COR-L47 (cell line): ENCODE measurements at places on chromosomes 2 and 18.

DNA sequence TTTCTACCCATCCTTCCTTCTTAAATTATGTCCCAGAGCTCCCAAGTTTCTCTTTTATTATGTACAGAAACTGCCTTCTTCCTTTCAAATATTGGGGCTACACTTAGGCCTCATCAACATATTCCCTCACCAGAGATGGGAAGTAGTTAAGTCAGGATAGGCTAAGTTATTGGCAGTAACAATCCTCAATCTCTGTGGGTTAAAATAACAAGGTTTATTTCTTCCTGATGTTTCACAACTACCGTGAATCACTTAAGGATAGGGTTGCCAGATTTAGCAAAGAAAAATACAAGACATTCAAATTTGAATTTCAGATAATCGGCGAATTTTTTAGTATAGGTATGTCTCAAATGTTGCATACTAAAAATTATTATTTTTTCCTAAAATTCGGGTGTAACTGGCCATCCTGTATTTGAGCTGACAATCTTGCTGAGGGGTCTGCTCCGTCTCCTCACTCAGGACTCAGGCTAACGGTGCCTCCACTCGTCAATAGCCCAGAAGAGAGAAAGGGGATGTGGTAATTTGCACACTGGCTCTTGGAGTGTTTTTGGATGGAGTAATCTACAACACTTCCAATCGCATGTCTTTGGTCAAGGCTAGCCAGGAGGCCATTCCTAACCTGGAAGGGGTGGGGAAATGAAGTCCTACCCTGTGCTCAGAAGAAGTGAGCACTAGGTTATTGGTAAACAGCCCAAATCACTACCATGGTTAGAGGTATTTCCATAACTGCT, 91.7 kb downstream of the ACTR3 start:
- DNase-seq = no peak

GRCh38 chr2:129253461-129253812, 726.0 kb upstream of the RAB6C start:
- DNase-seq = peak; percentile 1

- no peak for DNase-seq
Measured at GRCh38 chr18:38052879-38053590, 487.4 kb upstream of the CELF4 start.

- DNase-seq = no peak
Measured at GRCh38 chr2:26757873-26758789, 6.0 kb upstream of the SLC35F6 start.

- no peak for DNase-seq
Measured at GRCh38 chr2:100861340-100861739, 41.4 kb downstream of the NPAS2 start.

DNA sequence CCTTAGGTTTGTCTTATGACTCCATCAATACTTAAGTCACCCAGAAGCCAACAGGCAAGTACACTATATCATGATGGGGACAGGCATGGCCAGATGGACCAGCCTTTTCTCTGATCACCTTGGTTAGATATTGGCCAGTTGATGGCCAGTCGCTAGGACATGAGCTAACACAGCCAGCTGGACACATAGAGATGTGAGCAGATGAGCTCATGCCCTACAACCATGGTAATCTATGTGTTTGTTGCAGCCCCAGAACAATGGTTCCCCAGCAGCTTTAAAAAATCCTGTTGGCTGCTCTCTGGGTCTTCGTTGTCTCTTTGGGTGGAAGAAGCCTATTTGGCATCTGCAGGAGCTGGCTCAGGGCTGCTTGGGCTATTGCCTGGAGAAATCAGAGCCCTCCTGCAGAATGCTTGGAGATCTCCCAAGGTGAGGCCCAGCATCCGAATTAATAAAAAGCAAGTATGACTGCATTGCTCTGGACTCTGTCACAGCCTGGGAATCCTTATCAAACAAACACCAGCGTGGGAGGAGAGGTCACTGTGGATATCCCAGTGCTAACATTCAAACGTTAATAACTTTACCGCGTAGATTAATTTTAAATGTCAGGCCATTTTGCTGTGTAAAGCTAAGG, 62.3 kb upstream of the KLHL29 start:
- no peak for DNase-seq

- DNase-seq = no peak
Measured at GRCh38 chr2:26572591-26572990, 68.6 kb downstream of the CIB4 start.

DNA sequence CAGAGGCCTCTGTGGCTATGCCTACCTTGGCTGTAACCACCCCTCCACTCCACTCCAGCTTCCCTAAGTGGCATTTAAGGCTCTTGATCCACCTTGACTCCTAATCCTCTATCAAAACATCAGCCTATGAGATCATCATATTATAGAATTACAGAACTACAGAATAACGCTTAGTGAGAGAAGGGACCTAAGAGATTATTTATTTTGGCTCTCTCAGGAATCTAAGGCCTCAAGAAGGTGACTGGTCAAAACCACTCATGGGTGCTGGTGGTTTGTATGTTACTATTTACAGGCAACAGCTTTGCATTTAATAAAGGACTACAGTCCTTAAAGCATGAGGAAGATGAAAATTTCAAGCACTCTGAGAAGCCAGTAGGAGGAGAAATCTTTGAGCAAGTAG, 118.8 kb downstream of the FSHR start:
- DNase-seq = no peak

DNA sequence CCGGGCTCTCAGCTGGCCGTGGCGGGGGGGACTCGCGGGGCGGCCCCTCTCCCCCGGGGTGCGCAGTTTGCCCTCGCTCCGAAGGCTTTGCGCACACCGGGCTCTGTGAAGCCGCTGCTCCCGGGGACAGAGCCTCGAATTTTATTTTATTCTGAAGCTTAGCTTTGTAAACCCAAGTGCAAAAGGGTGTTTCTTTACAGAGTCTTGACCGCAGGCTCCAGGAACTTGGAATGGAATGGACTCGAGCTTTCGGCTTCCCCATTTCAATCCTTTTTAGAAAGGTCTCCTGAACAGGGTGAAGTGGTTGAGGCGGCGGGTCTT, 2.0 kb downstream of the GALR1 start:
- no peak for DNase-seq

- no peak for DNase-seq
Measured at GRCh38 chr2:172455121-172455515, 27.7 kb downstream of the ITGA6 start.
